ENCODE measurements at places on chromosomes 2 and 18. TPM values are rescaled to one million over a fixed set of nuclear protein-coding genes. Genes with fewer than 3 reads are reported as not detected.

- DNase-seq = peak; percentile 9
Observed at GRCh38 chr2:62208074-62208757, 12.3 kb downstream of the B3GNT2 start.

DNA sequence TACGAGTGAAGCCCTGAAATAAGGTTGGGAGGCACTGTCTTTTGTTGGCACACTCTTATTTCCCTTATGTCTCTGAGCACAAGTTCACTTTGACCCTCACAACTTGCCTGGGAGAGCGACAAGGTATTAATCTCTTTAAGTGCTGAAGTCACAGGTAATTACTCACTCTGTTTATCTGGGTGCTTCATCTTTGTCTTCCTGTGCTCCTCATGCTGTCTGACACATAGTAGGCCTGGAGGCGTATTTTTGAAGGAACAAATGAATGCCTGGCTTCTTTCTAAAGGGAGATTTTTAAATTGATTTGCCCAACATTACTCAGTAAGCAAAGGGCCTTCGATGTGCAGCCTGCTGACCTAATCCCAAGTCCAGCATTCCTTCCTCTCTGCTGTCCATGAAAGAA is 507.1 kb upstream of the TNP1 start:
- DNase-seq = no peak

DNA sequence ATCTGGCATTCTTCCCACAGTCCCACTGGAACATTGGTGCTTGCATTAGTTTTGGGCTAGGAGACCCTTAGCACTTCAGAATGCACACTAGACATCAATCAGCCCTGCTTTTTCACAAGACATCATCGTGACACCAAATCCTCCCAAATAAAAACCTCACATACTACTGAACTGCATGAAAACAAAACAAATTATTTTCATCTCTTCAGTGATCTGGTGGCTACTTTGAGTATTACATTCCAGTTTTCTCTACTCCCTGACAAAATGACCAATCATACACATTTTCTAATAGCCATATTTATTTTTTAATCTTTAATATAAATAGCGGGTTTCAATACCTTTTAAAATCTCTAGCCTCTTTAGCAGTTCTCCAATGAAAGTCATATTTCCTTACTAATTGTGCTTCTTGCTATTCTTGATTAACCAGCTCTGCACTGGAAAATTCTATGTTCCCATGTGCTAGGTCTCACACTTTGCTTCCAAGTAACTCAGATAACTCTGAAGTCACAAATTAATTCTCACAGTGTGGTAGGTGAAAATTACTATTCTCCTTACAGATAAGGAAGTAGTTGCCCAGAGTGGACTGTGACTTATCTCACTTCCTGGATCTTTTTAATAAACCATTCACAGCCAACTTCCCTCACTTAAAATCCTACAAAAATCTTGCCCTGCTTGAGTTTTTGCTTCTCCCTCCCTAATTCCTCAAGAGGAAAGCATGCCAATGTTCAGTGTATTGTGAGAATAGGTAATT is 82.5 kb upstream of the EPB41L3 start:
- no peak for DNase-seq

- peak; percentile 67 for DNase-seq
Observed at GRCh38 chr2:162113088-162113775, 38.8 kb downstream of the GCG start.

GRCh38 chr18:47036927-47037578 is 1.6 kb upstream of the ELOA2 start:
- DNase-seq = no peak

DNA sequence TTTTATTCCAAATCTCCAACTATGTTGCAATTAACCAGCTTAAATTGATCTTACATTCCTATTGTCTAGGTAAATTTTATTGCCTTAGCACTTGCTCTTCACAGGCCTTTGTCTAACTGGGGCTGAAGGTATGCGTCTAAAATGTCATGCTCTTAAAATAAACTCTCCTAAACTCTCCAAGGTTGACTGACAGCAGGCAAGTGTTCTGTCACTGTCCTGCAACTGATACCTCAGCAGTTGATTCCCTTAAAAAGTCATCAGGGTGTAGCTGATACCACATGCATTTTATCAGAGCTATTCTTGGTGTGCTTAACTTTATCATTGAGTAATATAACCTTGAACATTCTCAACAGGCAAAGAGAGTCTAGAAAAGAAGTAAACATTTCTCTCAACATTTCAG is 680 bp downstream of the TTN start:
- DNase-seq = no peak

DNA sequence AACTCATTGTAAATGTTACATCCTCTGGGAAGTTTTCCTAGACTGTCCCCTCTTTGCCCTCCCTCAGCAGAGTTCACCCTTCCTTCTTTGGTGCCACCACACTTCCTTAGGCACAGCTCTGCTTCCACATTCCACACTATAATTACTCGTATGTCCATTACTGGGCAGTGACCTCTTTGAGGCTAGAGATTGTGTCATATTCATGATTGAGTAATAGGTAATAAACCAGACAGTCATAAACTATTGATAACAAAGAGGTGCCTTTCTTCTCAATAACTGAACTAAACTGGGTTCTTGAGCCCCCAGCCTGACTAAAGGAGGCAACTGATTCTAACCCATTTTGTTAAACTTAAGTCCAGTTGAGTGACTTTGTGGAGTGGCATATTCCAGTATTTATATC is 28.3 kb downstream of the MYO3B start:
- DNase-seq = no peak

- DNase-seq = peak; percentile 72
Observed at GRCh38 chr2:26640331-26640745, 828 bp downstream of the CIB4 start.

GRCh38 chr2:187548656-187549055 is 5.6 kb downstream of the TFPI start:
- no peak for DNase-seq

DNA sequence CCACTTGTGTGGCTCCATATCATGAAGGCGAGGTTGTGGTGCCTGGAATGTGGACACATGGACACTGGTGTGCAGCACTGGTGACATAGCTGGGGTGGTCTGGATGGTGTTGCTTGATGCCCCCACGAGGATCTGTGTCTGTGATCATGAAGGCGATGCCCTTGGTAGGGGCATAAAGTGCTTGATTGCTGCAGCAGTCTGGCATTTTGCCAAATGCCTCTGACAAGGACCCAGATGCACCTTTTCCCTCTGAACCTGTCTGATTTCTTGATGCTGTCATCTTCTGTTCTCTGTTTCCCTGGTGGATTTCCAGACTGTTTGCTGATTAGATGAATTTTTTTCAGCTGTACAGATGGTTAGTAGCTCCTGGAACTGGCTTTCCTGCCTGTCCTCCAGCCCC is 752.0 kb upstream of the HS6ST1 start:
- DNase-seq = no peak

GRCh38 chr2:30266051-30266621 is 34.8 kb downstream of the LBH start:
- peak; percentile 35 for DNase-seq

GRCh38 chr2:27737676-27738348 is 33.7 kb upstream of the MRPL33 start:
- DNase-seq = no peak

DNA sequence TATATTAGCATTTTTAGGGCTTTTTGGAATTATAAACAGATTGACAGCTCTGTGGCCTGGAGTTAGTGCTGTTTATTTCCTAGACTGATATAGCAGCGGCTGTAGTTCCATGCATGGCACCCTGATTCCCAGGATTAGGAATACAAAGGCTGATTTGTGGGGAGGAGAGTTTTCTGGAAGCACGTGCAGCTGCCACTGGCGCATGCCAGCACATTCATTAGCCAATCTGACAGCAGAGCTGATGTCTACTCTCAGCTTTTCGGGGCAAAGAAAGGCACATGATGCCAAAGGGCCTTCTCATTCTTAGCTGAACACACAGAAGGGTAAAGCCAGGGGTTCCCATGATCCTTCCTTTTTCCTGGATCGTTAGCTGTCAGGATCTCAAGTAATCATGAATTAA is 45.7 kb upstream of the RAPH1 start:
- no peak for DNase-seq

GRCh38 chr2:180730976-180731375 is 249.4 kb upstream of the UBE2E3 start:
- no peak for DNase-seq

DNA sequence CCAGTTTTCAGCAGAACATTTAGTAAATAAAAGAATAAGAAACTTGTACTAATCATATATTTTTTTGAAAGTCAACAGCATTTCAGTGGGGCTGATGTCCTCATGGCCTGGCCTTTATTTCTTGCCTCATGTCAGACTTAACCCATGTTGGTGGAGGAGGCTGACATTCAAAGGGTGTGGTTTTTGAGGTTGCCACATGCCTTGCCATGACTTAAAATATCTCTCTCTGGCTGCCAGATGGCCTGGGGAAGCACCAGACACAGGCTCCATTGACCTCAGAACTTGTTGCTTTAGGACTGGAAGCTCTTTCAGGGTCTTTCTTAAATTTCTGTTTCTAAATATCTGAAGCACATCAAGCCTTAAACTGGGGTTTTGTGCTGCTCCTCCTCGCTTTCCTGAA is 32.5 kb upstream of the CD28 start:
- DNase-seq = no peak

GRCh38 chr18:76203552-76203951 is 291.5 kb downstream of the ZNF516 start:
- no peak for DNase-seq

GRCh38 chr2:10289891-10290290 is 12.8 kb upstream of the HPCAL1 start:
- no peak for DNase-seq

DNA sequence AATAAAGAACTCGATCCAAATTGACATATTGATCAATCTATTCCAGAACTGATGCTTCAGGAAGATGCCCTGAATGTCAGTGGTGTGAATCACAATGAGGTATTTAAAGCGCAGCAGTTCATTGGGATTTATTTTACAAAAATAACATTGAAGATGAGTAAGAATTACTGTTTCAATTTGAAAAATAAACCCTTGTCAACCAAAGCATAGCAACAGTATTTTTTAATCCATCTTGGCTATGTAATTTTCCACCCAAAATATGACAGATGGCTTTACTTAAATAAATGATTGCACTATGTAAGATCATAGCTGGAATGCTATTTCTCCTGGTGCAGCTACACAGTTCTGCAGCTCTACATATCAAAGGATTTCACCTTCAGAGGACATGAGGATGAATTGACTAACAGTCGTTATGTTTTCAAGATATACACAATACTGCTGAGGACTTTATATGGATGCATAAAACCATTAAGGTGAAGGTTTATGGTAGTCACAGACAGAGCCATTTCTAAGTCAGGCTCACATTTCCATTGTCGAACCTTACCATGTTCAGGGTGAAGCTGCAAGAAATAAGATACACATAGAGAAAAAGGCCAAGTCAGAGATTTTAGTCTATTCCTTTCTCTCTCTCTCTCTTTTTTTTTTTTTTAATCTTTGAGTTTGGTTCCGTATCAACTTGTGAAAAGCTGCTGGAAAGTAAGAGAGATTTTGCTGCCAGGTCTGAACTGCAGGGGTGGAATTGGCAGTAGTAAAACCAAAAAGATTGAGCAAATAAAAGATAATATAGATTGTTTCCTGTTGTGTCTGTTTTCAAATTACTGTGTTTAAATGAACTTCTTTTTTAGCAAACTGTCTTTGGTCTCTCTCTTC is 398.0 kb upstream of the CDH20 start:
- DNase-seq = no peak

DNA sequence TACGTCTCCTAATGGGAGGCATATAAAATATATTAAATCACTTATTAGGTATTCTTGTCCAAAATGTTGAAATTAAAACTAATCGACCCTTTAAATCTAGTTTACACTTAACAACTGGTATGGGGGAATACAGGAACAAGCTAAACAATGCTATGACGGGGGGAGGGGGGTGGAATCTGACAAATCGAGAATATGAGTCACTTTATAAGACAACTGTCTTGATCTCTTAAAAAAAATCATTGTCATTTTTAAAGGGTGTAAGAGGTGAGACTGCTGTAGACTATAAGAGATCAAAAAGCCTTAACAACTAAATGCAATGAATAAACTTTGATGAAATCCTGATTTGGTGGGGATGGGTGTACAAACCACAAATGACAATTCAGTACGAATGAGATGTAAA is 6.0 kb downstream of the MAP3K2 start:
- DNase-seq = no peak

DNA sequence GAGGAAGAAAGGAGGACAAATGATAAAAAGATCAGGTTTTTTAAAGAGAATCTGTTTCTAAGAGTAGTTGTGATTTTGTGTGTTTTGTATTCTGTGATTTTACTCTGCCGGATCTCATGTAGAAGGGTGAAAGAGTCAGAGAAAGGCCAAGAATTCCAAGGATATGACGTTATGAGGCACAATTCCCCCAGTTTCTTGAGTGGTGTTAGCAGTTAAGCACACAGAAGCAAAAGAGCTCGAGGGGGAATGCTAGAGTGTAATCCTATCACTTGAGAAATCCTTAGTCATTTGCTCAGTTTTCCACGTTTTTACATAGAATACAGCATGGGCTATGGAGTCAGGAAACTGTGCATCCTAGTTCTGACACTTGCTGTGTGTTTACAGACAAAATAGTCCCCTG is 34.8 kb downstream of the METTL4 start:
- DNase-seq = no peak

DNA sequence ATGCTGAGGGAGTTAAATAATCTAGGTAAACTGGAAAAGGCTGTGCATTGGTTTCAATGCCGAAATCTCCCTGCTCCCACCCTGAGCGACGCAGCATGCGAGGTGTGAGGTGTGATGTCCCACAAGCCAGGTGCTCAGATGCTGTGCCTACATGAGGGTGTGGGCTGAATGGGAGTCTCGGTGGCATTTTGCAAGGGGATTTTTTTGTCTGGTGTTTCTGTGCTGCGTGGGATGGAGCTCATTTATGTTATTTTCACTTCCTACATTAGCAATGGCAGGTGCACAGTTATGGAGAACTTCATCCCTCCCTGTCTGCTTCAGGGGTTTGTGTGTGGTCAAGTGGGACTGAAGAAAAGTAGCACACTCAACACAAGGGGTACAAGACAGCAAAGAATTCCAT is 110.2 kb upstream of the CCDC68 start:
- no peak for DNase-seq

- DNase-seq = peak; percentile 29
Observed at GRCh38 chr18:78741381-78742217, 238.0 kb upstream of the SALL3 start.

GRCh38 chr18:67733088-67733487 is 216.6 kb upstream of the DSEL start:
- DNase-seq = no peak

The EFR3B gene
- total RNA-seq = 5.8 TPM

The TMEM178A gene
- 5.5 TPM for total RNA-seq

The TUBB8B gene
- not detected for total RNA-seq

The COL6A3 gene
- total RNA-seq = 1.2 TPM

The PKP4 gene
- 90.5 TPM for total RNA-seq

The UPP2 gene
- not detected for total RNA-seq

The CNDP1 gene
- 0.51 TPM for total RNA-seq

The GPR17 gene
- total RNA-seq = not detected

The GALNT14 gene
- 2.0 TPM for total RNA-seq

The STON1 gene
- total RNA-seq = 12.1 TPM

The NMUR1 gene
- total RNA-seq = 0.29 TPM

Measured in endodermal cell (in vitro differentiated cells).